ENCODE measurements at places on chromosomes 3 and 15.

DNA sequence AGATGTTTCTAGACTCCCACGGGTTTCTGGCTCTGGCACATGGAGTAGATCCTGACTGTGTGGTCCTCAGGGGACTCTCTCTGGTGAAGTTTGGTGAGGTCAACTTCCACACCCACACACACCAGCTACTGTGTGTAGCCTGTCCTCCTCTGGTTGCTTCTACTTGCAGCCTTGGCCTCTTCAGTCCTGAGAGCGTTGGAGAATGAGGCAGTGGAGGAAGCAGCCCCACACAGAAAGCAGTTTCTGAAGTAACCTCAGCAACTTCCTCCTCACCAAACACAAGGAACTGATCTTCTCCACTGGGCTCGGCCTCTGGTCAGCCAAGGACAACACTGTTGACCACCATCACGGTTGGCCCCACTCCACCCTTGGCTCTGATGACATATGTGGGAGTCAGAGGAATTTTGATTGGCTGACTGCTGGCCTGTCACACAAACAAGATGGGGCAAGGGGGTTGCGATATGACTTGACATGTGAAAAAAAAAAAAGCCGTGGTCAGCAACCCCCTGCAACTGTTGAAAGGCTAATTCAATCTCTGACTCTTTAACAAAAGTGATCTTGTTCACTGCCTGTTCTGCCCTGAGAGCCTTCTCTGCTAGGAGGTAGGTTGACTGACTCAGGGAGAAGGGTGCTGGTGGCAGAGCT is 19.6 kb downstream of the CD86 start:
- peak; percentile 71 for DNase-seq

DNA sequence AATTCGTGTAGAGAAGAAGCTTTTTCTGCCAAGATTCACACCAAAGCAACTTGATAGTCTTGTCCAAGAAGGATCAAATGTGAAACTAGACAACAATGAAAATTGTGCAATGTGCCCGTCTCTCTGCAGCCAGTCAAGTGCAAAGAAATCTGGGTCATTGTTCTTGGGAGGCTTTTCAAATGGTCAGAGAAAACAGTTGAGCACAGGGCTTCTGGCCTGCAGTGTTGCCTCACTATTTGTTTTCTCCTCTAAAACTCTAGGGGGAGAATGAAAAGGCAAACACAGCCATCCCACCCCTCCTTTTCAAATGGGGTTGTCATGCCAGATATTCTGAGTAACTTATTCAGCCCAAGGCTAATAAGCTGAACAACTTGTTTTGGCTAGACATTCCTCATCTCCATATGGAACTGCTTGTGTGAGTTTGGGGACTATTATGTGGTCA is 417.6 kb upstream of the CDIN1 start:
- peak; percentile 27 for DNase-seq

GRCh38 chr3:66401675-66402491 is 98.9 kb downstream of the LRIG1 start:
- DNase-seq, result no peak

DNA sequence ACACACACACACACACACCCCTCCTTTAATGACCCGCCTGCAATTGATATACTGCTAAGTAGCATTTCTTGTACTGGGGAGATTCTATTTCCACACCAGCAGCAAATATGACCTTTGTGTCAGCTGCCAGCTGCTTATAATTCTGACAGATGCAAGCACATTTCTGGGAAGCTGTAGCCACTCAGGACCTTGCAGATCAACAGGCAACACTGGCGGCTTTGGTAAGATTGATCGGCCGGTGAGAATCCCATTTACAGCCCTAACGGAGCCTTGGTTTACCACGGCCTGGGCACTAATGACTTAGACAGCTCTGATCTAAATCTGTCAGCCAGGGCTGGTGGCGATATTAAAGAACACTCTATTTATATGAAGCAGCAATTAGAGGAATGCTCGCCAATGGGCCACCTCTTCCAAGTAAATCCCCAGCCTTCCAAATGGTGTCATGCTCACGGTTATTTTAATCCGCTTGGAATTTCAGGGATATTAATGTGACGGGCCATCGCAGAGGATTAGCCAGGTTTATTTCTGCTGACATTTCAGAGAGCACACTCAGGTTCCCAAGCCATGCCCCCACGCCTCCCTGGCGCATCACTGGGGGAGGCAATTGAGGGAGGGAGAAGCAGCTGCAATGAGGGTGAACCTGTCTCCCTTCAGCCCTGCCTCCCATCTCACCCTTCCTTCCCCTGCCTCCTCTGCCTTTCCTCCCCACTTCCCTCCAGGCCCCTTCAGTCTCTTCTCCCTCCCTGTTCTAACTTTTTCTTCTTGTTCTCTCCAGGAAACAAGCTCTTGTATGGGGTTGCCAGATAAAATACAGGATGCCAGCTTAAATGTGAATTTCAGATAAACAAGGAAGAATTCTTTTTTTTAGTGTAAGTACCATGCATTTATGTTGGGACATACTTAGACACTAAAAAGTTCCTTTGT is 287.0 kb downstream of the TLE3 start:
- no peak for DNase-seq

DNA sequence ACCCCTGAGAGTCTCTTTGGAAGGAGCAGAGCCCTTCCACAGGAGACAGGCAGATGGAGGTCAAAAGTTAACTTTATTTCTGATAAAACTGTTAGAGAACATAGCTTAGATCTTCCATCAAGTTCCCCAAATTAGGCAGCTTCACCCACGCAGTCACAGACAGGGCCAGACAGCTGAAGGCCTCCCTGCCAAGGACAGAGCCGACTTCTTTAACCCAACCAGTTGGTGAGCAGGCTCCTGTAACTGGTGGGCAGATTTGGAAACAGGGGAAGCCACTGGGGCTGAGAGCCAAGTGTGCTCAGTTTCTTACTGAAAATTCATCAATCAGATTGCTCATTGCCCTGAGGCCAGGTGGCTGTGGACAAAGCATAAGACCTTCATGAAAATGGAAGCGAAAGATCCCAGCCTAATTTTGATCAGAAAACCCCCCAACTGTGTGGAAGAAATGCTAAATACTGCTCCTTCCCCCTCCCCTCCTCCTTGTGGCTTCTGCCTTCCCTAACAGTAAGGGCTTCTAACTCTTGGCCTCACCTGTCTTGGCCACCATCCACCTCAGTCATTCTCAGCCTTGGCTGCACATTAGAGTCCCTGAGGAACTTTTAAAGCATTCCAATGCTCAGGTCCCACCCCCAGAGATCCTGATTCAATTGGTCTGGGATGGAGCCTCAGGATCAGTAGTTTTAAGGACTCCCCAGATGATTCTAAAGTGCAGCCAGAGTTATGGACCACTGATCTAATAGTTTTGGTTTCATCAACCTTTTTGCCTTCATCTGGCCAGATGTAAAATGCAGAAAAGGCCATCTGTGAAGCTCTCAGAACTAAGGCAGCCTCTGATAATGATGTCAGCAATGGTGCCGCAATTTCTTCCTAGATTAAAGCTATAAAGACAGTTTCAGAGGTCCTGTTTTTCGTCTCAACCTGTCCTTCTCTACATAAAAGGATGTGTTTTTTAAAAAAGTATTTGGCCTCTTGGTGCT is 11.5 kb downstream of the CLRN1 start:
- no peak for DNase-seq

- no peak for DNase-seq
Observed at GRCh38 chr15:54131410-54131809, 153.2 kb downstream of the UNC13C start.

- DNase-seq, result no peak
Observed at GRCh38 chr3:106593381-106593780, 724.6 kb upstream of the CBLB start.

DNA sequence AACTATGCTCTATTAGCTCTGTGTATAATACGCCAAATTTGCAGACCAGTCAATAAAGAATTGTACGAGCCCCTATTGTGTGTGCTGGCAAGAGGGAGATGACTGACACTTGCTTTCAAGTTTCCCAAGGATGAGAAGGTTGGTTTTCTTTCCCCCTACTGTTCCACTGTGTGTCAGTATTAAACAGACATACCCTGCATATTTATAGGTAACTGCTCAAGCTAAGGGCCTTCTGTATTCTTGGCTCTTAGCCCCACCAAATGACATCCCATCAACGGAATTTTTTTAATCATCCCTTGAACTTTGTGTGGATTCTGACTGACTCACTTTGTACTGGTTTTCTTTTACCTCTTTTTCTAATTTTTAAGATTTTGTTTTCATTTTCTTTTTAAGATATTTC is 60.6 kb upstream of the GYG1 start:
- DNase-seq, result no peak

- no peak for DNase-seq
Observed at GRCh38 chr3:142149673-142149992, 289 bp upstream of the TFDP2 start.

- no peak for DNase-seq
Observed at GRCh38 chr15:23572844-23573243, 7.4 kb downstream of the MKRN3 start.

DNA sequence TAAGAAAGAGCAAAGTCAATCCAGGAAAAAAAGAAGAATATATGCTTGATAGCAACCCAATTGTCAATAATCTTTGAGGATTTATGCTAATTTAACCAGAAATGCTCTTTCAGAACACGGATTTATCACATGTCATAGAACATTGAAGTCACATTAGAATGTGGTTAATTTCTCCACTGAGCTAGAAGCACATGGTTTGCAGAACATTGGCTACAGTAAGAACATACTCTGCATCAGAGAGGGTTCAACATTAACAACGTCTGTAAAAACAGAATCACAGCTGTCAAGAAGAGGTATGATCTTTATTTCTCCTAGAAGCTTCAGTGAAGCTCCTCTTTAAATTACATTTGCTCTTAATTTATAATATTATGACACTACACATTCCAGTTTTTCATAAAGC is 619.7 kb upstream of the AGTR1 start:
- DNase-seq, result no peak

DNA sequence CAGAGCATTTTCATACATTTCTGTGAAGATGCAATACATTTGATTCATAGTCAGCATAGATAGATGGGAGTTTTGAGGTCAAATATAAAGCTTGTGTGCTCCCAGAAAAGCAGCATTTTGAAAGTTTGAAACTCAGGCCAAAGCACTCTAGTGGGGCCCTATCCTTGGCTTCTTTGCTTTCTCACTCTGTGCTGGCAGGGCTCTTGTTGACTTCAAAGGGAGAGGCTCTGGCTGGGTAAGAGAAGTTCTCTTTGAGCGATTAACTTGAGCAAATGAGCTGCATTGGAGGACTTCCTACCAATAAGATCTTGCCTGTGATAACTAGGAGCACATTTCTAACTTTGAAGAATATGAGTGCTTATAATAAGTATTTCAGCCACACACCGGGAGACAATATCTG is 214.0 kb upstream of the RARB start:
- DNase-seq, result no peak

DNA sequence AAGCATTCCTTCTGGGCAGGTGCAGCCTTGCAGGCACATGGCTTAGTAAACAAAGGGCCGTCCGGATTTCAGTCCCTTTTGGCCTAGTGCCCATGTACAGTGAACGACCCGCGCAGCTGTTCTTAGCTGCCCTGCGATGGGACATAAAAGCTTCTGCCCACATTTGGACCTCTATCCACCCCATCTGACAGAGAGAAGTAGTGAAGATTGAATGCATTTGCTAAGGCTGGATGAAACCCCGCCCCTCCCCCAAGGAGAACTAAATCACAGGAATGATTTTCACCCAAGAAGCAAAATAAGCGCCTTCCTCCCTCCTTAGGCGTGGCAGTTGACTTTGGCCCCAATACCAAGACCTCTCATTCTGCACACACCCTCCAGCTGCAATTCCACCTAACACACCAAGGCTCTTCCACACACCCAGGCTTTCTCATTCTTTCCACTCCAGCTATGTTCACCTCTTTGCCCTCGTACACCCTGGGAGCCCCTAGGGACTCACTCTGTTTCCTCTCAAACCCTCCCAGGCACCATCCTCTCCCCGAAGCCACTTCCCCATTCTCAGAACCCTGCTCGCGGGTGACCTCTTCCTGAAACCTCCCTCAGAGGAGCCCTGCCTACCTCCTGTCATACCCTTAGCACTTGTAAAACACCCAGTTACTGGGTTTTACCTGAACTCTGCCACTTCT is 14.1 kb upstream of the HRH1 start:
- DNase-seq, result peak; percentile 36

DNA sequence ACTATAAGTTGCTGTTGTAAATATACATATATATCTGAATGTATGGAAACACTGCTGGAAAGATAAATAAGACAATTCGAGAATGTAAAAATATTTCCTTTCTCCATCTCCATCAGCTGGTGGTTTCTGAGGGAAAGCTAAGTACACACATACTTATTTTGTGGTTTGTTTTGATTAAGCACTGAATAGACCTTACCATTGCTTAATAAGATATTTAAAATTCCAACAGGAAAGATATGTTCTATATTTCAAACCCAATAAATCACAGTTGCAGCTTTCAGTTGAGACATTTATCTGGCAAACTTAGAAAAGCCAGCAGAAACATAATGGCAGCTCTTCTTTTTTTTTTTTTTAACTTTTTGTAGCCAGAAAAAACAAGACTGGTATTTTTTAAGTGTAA is 160.4 kb downstream of the VGLL3 start:
- DNase-seq, result no peak

DNA sequence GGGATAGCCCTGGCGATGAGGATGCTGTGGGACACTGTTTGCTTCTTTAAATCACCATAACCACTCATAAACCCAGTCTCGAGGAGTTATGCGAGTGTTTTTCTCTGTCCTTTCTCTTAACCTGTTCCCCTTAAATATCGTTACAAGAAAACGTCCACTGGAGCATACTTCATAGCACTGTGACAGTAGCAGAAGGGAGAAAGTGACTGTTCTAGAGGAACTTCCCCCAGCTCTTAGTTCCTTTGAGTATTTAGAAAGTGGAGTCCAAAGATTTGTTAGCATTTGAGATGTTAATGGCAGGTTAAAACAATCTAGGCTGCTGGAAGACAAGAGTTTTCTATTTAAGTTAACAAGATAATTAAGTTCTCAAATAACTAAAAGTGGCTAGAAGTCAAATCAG is 142.0 kb downstream of the GADL1 start:
- no peak for DNase-seq

DNA sequence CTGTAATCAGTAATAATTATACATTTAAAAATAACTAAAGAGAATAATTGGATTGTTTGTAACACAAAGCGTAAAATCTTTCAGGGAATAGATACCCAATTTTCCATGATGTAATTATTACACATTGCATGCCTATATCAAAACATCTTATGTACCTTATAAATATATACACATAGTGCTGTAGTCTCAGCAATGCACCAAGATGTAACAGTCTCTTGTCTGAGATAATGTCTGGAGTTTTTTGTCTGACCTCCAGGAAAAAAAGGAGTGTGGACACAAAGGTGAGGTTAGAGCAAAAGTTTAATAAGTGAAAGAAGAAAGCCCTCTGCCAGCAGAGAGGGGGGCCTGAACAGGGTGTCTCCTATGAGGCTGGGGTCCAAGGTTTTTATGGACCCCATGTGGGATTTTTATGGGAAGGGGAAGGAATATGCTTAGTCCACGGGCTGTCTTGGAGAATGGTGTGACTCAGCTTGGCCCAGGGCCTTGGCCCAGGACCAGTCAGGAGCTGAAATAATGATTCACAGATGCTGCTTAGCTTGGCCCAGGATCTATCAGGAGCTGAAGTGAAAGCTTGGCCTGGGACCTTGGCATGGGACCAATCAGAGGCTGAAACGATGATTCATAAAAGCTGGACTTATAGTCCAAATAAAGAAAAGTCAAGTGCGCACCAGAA is 545.0 kb downstream of the ZPLD1 start:
- peak; percentile 84 for DNase-seq

- no peak for DNase-seq
Observed at GRCh38 chr3:160870327-160870726, 114.3 kb downstream of the PPM1L start.

GRCh38 chr3:129938140-129938930 is 36.2 kb upstream of the TRH start:
- no peak for DNase-seq

GRCh38 chr15:90994059-90994416 is 297 bp downstream of the PRC1 start:
- DNase-seq, result peak; percentile 43

GRCh38 chr15:49888323-49888693 is 230.7 kb downstream of the ATP8B4 start:
- DNase-seq, result no peak

Data from left ventricle myocardium superior (tissue), 1 donor.